ENCODE measurements at places on chromosomes 16 and 17.

DNA sequence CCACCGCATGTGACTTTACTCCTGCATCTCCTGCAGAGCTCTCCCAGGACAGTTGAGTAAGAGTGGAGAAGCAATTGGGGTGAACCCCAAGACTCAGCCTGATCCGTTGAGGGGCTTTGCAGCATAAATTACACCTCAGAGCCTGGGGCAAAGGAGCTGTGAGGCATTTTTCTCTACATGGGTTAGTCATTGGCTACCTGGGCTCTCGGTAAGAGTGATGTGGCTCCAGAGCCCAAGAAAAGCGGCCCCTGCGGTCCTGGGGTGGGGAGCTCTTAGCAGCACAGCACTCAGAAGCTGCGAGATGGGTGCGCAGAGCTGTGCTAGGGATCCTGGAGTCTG lies 40.4 kb upstream of the C16orf78 start:
- no peak for DNase-seq

DNA sequence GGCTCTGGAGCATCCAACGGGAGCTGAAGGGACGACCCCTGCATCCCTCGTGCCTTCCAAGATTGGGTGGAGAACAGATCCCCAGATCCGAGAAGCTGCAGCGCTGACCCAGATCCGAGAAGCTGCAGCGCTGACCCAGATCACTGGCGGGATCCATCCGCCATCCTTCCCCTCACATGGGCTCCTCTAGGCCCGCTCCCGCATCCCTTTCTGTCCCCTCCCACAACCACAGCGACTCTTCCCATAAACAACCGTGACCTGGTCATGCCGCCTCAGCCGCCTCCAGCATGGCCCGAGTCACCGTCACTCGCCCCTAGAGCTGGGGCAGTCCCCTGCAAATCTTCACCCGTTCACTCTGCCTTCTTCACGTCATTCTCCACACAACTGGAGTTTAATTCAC lies 124.9 kb downstream of the UTP18 start:
- no peak for DNase-seq

DNA sequence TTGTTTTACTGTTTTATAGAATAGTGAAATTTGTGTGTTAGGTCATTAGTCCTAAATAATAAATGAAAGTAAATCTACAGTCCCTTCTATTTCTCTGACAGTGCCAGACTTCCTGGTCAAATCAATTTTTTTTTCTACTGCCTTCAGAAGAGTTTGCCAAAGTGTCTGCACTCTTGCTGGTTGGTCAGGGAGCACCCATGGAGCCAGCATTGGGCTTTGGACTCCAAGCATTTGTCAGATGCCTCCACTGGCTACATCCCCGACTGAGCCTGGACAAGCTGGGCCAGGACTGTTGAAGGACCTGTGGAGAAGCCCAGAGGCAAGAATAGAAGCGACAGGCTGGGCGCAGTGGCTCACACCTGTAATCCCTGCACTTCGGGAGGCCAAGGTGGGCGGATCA lies 53.7 kb downstream of the ELAC2 start:
- DNase-seq, result no peak

DNA sequence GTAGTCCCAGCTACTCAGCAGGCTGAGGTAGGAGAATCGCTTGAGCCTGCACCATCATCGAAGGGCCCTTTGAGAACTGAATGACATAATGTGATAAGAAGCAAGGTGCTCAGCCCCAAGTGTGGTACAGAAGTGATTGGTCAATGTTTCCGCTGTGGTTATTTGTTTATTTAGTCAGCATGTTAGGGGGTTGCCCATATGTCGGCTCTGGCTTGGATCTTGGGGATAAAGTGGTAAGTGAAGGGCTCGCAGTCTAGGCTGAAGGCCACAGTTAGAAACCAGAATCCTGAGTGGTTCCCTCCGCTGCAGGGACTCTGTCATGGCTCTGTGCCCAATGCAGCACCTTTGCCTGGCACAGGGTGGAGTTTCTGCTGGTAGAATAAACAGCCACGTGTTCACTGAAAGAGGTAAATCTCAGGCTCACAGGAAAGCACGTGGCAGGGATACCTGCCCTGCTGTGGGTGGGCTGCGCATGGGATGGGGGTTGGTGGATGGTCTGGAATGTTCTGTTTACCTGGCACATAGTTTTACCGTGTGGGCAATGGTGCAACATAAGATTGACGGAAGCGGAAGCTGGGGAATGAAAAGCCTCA lies 35.4 kb downstream of the SYT17 start:
- DNase-seq, result no peak

Measured in KBM-7 (cell line).